Ammon's horn (tissue), 1 donor: ENCODE measurements at places on chromosomes 11 and 22.

DNA sequence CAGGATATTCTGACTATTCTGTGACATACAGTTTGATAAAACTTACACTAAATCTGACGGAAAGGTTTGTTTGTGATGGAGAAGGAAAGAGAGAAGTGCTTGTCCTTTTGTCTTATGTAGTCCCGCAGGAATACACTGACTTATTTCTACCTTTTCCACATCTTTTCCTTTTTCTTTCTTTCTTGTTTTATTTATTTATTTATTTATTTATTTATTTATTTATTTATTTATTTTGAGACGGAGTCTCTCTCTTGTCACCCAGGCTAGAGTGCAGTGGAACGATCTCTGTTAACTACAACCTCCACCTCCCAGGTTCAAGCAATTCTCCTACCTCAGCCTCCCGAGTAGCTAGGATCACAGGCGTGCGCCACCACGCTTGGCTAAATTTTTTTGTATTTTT, 31.0 kb upstream of the OR10G7 start:
- no peak for DNase-seq

DNA sequence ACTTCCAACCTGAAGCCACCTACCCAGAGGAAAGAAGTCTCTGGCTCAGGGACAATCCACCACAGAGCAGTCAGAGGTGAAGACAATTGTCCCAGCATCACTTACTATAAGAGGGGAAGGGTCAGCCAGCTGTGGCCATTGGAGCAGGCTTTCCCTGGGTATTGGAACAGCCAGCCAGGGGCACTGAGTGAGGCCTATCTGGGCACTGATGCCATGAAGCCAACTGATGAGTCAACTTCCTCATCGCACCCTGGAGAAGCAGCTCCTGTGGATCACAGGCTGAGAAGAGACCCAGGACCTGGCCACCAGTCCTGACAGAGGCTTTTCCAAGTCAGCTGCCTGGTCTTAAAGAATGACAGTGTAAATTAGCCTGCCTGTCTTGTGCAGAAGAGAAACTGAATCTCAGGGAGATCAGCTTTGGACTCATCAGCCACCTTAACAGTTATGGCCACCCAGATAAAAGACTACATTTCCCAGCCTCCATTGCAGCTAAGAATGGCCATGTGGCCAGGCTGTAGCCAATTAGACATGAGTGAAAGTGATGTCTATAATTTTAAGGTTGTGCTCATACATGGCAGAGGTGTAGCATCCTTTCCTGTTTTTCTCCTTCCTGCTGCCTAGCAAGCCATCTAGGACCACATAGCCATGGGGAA, 19.0 kb downstream of the CHST1 start:
- DNase-seq: no peak

- no peak for DNase-seq
Measured at GRCh38 chr22:22988785-22989184, 81.5 kb upstream of the GNAZ start.

- no peak for DNase-seq
Measured at GRCh38 chr11:5550440-5551095, 2.2 kb upstream of the OR52H1 start.
